ENCODE measurements at places on chromosomes 2 and 18. TPM values are rescaled to one million over a fixed set of nuclear protein-coding genes. Genes with fewer than 3 reads are reported as not detected.

The TYMS gene
- 339 TPM for total RNA-seq

DNA sequence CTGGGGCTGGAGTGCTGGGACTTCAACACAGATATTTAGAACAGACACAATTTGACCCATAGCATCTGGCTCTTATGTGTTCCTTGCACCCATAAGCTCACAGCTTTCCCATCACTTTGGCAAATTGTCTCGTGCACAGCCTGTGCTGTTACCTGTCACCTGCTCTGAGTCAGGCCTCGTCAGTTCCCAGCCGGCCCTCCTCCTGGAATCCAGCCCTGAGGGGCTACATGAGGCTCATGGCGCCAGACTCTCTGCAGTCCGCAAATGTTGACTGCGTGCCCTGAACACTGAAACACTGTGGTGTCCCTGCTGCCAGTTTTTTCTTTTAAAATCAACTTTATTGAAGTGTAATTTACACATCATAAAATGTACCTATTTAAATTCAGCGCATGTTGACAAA, 65.4 kb upstream of the BZW1 start:
- H3K4me1 ChIP-seq: no peaks in the 10 kb centered on the region
- H3K27me3 ChIP-seq: no peaks in the 10 kb centered on the region
- no peaks in the 10 kb centered on the region for H3K36me3 ChIP-seq

DNA sequence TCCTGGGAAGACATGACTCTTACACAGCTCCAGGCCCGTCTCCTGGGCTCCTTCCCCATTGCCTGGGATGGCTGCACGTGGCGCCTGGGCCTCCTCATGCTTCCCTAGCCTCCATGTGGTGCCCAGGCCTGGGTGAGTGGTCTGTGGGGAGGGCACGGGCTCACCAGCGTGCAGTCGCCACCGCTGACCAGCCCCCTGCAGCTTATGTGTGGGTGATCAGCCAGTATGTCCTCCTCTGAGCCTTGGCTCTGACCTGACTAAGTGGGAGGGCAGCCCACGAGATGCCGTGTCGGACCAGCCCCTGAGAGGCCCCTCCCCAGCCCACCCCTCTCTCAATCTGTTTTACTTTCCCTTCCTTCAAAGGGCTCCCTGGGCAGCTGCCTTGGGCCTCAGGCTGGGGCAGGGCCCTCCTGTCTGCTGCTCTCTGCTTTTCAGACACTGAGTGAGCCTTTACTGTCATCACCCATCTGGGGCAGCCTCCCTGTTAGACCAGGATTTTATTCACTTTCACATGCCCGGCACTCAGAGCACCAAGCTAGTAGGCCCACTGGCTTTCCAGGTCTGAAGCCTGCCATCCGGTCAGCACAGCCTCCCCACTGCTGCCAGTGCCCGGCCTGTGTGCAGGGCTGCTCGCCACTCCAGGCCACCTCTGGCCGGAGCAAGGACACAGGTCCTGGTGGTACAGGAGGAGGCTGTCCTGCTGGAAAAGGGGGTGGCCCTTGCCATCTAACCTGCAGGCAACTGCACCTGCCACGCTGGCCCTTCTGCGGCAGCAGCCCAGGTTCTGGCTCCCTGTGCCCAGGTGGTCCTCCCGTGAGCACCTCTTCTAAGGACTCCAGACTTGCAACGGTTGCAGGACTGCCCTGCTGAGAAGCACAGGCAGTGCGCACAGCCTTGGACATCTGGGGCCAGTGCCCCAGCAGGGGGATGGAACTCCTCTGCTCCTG, 84.9 kb upstream of the HPCAL1 start:
- no peaks in the 10 kb centered on the region for H3K4me1 ChIP-seq
- no peak overlapping the region for H3K4me3 ChIP-seq
- no peak overlapping the region for H3K27ac ChIP-seq
- H3K36me3 ChIP-seq: no peaks in the 10 kb centered on the region
- no peaks in the 10 kb centered on the region for H3K27me3 ChIP-seq

- H3K27me3 ChIP-seq: no peaks in the 10 kb centered on the region
- no peak overlapping the region for H3K4me3 ChIP-seq
- no peak for DNase-seq
- H3K36me3 ChIP-seq: no peaks in the 10 kb centered on the region
Measured at GRCh38 chr2:148674063-148675020, 29.8 kb downstream of the EPC2 start.

- H3K36me3 ChIP-seq: no peaks in the 10 kb centered on the region
- DNase-seq: no peak
- no peak overlapping the region for H3K4me3 ChIP-seq
- no peaks in the 10 kb centered on the region for H3K4me1 ChIP-seq
Measured at GRCh38 chr2:639703-640102, 37.5 kb downstream of the TMEM18 start.

- no peak overlapping the region for H3K4me3 ChIP-seq
- H3K27ac ChIP-seq: no peak overlapping the region
- H3K27me3 ChIP-seq: no peaks in the 10 kb centered on the region
- no peaks in the 10 kb centered on the region for H3K36me3 ChIP-seq
- DNase-seq: no peak
Measured at GRCh38 chr2:9708683-9709538, 78.1 kb upstream of the YWHAQ start.

- H3K36me3 ChIP-seq: no peaks in the 10 kb centered on the region
- no peak overlapping the region for H3K4me3 ChIP-seq
- no peak overlapping the region for H3K27ac ChIP-seq
- no peak for DNase-seq
Measured at GRCh38 chr2:168430431-168430830, 25.6 kb upstream of the CERS6 start.

Data from A673 (cell line).